NCI-H2029 (cell line): ENCODE measurements at places on chromosomes 6 and 20.
A peak's percentile ranks its signal among the peaks of the same experiment; 100 is the strongest.

GRCh38 chr6:45965007-45965406 lies 50.7 kb downstream of the CLIC5 start:
- DNase-seq, result no peak

DNA sequence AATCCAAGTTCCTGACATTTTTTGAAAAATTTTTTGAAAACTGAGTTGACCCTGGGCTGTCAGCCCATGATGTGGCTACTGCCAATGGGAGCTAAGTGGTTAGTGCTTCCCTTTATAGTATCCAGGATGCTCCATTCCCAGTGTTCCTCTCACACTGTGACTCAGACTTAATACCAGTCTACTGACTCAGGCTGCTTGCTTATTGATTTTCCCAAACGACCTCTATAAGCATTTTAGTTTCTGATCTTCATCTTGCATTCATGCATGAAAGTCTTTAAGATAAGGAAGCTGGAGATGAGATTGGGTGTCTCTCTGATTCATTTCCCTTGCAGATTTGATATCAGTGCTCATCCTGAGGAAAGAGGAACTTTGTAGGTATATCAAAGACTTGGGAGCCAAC lies 560.0 kb downstream of the TBC1D32 start:
- DNase-seq, result no peak

DNA sequence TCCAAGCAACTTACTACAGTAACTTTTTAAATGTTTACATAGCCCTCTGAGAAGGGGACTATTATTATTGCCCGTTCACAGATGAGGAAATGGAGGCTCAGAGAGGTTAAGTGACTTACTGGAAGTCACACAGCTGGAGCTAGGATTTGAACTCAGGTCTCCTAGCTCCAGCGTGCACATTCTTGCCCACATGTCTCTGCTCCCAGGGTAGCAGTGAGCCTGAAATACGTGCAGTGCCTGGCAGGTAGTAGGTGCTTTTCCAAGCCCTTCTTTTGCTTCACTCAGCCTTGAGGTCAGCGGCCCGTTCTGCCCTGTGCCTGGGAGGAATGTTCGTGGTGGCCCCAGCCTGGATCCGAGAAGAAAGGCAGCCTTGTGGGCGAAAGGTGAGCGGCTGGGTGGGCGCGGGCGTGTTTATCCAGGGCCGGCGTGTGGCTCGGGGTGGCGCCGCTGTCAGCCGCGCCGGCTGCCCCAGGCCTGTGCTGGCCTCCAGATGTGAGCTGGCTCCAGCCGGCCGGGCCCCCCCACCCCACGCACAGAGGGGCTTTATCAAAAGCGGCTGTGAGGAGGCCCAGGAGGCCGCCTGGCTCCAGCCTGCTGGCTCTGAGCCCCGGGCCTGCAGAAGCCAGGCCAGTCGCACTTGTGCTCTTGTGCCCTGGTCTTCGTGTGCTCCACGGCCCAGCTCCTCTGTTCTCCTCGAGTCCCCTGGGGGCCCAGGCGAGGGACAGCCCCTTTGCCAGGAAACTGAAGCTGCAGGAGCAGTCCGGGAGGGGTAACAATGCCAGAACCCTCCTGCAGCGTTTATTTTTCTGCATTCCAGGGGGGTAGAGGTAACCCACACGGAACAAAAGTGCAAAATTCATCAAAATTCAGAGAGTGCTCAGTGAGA lies 58.1 kb downstream of the UBE2V1 start:
- DNase-seq, result no peak

- no peak for DNase-seq
Observed at GRCh38 chr6:23213651-23214050, 644.3 kb downstream of the HDGFL1 start.

DNA sequence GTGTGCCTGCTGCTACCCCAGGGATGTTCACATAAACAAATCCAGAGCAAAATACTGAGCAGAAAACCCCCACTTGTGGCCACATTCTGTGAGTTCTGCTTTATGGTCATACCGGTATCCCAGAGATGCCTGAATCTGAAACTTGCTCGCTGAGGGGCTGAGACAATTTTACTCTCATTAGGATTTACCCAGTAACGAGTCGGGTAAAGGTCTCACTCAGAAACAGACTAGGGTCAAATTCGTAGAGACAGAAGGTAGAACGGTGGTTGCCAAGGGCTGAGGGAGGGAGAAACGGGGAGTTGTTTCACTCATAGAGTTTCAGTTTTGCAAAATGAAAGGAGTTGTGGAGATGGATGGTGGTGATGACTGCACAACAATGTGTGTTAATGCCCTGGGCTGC lies 45.4 kb upstream of the NKX2-2 start:
- no peak for DNase-seq

DNA sequence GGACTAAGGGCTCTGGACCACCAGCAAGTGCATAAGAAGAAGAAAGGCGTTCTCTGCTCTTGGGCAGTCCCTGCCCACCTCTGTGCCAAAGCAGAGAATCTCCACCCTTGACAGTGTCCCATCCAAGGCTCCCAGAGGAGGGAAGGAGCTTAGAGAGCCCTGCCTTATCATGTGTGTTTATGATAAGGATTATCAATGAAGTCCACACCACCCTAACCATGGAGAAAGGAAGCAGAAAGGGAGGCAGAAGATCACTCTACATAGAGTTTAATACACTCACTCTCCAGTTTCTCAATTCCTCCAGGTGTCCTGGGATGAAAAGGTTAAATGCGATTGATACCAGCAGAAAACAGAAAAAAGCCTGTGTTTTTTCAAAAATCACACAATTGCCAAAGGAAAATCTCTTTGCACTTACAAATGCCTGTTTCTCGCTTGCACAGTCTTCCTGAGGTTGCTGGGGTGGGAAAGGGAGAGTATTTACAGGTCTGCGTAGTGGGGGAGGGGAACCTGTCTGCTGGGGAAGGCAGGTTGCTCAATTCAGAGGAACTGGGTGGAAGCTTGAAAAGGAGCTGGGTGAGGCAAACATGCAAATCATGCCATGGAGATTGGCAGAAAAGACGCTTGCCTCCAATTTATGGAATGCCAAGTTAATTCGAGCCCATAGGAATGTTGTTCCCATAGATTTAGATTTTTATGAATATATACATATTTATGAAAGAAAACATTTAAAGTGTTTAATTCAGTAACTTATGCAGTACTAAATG lies 104.0 kb downstream of the EYA2 start:
- DNase-seq, result peak; percentile 38

- no peak for DNase-seq
Observed at GRCh38 chr6:137744877-137745276, 122.2 kb upstream of the TNFAIP3 start.

GRCh38 chr6:1604158-1605003 lies 5.3 kb upstream of the FOXC1 start:
- peak; percentile 63 for DNase-seq

GRCh38 chr6:93040375-93040774 lies 379.0 kb downstream of the EPHA7 start:
- DNase-seq, result no peak

GRCh38 chr6:13581700-13582229 lies 7.4 kb downstream of the SIRT5 start:
- no peak for DNase-seq

GRCh38 chr6:40444811-40445210 lies 142.4 kb downstream of the LRFN2 start:
- peak; percentile 85 for DNase-seq

- DNase-seq, result no peak
Observed at GRCh38 chr20:6000871-6001270, 50.4 kb downstream of the MCM8 start.

DNA sequence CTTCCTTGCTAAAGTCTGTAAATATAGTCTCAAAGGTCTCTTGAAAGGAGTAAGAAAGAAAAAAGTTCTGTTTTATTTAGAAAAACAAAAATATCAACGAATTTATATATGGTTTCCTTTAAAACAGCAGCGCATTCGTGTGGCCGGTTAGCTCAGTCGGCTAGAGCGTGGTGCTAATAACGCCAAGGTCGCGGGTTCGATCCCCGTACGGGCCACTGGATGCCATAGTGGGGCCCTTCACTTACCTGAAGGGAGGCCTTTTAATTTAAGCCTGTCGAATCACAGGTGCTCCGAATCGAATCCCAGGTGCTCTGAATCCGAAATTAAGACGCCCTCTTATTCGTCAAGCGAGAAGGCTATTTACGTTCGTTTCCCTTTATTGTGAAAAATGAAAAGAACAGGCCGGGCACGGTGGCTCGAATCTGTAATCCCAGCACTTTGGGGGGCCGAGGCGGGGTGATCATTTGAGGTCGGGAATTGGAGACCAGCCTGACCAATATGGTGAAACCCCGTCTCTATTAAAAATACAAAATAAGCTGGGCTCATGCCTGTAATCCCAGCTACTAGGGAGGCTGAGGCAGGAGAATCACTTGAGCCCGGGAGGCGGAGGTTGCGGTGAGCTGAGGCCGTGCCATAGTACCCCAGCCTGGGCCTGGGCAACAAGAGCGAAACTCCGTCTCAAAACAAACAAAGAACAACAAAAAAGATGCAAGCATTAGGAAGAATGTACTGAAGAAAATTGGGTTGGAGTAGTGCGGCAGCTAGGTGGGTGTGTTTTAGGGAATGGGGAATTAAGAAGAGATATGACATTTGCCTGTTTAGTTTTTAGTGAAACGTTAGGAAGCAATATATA lies 195.8 kb upstream of the ZNF184 start:
- DNase-seq, result no peak

DNA sequence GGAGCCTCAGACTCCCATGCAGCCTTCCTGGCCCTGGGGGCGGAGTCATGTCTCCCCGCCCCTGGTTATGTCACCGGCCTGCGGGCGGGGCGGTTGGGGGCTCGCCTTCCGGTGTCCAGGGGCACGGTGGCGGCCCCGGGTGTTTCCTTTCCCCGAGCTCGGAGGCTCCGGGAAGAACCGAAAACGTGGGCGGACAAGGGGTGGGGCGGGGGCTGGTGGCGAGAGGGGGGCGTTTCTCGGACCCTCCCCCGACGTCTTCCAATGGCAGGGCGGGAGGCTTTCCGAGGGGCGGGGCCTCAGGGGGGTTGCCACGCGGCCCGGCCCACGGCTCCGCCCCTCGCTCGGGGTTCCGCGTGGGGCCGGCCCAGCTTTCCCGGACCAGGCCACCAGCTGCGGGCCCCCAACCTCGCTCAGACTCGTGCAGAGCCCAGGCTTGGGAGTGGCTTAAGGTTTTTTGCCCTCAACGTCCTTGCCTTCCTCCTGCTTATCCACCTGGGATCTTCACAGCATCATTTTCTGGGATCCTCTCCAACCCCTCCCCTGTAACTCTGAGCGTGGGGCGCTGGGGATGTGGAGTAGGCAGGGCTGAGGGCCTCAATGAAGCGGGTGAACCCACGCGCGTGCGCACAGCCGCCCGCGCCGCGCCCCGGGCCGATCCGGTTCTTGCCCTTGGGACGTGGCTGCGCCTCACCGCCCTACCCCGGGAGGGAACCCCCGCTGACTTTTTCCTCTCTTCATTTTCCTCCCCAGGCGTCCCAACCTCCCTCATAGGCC lies 2.1 kb upstream of the NRN1 start:
- DNase-seq, result peak; percentile 96

DNA sequence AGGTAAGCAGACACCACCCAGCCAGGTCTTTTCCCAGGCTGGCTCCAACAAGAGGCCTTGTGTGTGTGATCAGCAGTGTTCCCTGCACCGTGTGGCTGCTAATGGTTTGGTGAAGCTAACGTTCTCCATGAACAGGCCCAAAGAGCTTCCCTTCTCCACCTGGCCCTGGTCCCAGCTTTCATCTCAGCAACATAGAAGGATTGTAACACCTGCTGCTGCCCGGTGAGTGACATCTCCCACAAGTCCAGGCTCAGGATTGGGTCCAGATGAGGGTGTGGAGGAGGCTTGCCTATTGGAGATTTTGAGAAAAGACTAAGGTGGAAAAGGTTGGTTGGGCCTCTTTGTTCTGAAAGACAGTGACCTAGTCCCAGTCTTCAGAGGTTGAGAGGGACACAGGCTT lies 89.6 kb downstream of the TMEM242 start:
- DNase-seq, result peak; percentile 90
